ENCODE measurements at places on chromosomes 6 and 20.

GRCh38 chr6:105204331-105204730 lies 24.5 kb upstream of the POPDC3 start:
- DNase-seq: no peak

- DNase-seq: no peak
Observed at GRCh38 chr6:11535801-11536230, 1.7 kb upstream of the TMEM170B start.

GRCh38 chr6:38114976-38115625 lies 295.6 kb downstream of the ZFAND3 start:
- DNase-seq: no peak

- DNase-seq: no peak
Observed at GRCh38 chr20:4299773-4300172, 284.4 kb upstream of the RNF24 start.

DNA sequence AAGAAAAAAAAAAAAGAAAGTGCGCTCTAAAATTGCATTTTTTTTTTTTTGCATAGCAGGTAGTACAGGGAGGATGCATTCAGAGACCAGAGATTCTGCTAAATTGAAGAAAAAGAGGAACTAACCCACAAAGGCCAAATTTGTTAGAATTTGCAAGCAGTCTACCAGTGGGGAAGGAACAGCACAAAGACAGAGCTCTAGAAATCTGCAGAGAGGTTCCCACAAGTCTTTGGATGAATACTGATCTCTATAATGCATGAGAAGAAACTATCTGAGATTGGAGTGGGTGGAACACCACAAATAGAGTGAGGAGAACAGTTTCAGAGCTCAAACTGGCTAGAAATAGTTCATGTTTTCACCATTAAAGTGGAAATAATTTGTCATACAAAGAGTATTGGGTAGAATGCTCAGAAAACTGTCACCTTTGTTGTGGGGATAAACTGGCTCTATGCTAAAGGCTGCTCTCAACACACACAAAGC lies 79.6 kb upstream of the AHI1 start:
- no peak for DNase-seq

DNA sequence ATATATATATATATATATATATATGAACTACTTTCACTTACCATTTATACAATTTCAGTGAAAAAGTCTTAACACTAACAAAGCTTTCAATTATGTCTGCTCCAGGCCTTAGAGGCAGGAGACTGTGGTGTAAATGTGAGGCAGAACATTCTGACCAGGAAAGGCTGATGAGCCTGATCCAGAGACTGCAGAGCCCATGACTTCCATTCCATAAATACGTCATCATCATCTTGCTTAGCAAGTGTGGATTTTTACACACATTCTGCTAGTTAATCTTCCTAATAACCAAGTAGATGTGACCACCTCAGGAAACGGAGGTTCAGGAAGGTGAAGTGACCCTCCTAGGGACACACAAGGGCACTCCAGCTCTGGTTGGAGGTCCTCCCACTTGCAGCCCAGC lies 14.9 kb downstream of the TRERF1 start:
- DNase-seq: no peak

GRCh38 chr6:31483392-31483791 lies 14.6 kb upstream of the MICB start:
- no peak for DNase-seq

DNA sequence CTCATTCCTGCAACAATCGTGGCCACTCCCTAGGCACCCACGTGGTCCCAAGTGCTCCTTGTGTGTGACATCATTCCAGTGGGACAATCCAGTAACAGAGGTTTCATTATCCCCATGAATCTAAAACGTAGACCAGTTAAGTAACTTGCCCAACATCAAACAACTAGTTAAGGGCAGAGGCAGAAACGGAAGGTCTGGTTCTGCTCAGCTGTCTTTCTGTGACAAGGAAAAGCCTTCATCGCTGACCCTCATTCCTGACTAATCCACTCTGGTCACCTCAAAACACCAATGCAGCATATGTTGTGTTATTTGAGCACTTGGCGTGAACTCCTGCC lies 261.4 kb upstream of the JARID2 start:
- DNase-seq: no peak

GRCh38 chr6:81938991-81939732 lies 186.7 kb upstream of the TENT5A start:
- no peak for DNase-seq

DNA sequence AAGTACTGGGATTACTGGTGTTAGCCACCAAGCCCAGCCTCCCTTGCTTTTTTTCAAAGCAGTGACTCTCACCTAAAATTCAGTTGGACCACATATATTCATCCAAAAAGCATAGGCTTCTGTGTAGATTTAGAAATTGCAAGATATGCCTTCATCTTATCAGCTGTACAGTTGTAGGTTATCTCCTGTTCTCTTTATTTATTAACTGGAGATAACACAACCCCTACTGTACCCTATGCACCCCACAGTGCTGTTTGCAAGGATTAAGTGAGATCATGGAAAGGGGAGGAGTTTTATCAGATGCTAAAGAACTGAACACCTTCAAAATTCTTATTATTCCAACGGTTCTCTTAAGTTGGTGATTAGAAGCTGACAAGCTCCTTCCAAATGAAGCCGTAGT lies 164.4 kb upstream of the JARID2 start:
- no peak for DNase-seq

- no peak for DNase-seq
Observed at GRCh38 chr6:135464634-135465033, 32.9 kb downstream of the AHI1 start.

- DNase-seq: no peak
Observed at GRCh38 chr20:33277471-33278441, 5.3 kb upstream of the BPIFB1 start.

GRCh38 chr20:6504826-6505225 lies 262.7 kb upstream of the BMP2 start:
- DNase-seq: no peak

GRCh38 chr20:48803176-48804053 lies 24.4 kb downstream of the PREX1 start:
- DNase-seq: no peak

DNA sequence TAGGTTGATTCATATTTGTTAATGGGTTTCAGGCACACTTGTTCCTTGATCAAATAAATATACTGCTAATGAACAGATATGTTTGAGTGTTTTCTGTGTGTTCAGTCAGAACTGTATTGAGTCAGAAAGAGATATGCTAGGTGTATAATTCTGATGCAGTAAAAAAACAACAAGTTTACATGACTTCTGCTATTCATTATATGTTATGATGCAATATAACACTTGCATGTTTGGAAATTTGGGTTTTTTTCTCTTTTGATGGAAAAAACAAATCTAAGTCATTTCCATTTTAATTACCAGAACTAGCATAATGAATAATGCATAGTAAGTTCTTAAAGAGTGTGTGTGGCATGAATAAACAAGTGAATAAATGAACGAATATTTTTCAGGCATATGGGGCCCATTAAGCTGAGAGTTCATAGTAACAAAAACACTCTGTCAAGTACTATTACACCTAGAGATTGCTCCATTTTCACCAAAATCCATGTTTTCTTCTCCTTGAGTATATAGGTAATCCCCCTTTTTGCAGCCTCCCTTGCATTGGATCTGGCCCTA lies 208.3 kb upstream of the NT5E start:
- DNase-seq: no peak

GRCh38 chr20:36916199-36916598 lies 35.3 kb downstream of the SAMHD1 start:
- DNase-seq: no peak

GRCh38 chr6:10550764-10551163 lies 29.6 kb downstream of the GCNT2 start:
- DNase-seq: no peak

DNA sequence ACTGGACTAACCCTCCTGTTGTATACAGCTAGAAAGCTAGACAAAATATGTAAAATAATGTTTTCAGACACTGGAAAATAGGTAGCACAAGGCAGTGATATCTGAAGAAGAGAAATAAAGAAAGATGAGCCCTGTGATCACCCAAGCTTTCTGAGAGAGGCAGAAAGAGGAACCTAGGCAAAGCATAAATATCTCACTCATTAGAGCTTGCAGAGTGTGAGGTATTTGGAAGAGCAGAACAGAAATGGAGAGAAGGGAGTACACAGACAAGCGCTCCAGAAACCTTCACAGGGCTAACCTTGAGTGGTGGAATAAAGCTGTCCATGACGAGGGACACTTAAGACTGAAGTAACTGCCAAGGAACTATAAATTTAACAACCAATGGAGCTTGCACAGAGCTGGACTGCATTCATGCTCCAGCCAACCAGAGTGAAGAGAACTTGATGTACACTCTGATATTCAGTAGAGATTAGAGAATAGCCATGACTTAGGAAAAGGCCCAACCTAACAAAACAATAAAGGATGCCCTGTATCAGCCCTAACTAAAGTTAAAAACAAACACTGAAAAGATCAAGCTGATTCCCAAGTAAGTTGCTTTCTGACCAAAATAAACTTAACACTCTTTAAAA lies 280.9 kb upstream of the STXBP5 start:
- DNase-seq: no peak

DNA sequence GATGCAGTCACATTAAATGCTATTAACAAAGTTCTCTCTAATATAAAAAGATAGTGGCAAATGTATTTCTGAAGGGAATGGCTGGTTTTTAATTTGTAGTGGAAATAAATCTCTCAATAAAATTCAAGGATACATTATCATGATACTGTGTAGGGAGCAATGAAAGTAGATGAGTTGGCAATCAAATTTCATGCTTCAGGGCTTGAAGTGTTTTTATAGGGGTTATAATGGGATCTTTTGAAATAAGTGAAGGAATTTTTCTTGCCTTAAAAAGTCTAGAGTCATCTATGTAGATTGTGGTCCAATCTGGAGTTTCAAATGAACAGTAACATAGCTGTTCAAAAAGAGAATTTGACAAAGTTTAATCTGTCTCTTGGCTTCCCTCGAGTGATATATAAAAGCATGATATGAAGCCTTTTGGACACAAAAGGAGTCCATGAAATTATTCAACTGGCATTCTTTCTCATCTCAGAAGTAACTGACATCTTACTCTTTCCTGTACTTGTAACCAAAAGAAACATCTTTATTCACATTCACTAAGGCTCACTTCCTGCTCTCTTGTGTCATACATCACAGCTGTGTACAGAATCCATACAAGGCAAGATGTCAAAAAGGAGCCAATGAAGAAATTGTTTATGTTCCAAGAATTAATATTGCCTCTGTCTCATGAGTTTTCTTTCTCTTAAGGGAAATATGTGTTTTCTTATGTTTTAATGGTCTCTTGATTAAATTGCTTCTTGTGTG lies 591.0 kb upstream of the GJE1 start:
- no peak for DNase-seq

- no peak for DNase-seq
Observed at GRCh38 chr6:52190409-52190808, 4.2 kb downstream of the IL17A start.

GRCh38 chr20:64133951-64134407 lies 26.6 kb upstream of the NPBWR2 start:
- DNase-seq: no peak

GRCh38 chr20:38222231-38222922 lies 38.2 kb downstream of the KIAA1755 start:
- no peak for DNase-seq

DNA sequence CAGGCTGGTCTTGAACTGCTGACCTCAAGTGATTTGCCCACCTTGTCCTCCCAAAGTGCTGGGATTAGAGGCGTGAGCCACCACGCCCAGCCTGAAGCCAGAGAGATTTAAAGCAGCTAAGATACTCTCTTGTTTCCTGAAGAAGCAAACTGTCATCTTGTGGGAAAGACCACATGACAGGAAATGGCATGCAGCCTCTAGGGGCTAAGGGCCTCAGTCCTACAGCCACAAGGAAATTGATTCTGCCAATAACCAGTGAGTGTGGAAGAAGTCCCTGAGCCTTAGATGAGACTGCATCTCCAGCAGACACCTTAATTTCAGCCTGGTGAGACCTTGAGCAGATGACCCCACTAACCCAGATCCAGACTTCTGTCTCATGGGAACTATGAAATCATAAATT lies 40.9 kb downstream of the KIZ start:
- no peak for DNase-seq

DNA sequence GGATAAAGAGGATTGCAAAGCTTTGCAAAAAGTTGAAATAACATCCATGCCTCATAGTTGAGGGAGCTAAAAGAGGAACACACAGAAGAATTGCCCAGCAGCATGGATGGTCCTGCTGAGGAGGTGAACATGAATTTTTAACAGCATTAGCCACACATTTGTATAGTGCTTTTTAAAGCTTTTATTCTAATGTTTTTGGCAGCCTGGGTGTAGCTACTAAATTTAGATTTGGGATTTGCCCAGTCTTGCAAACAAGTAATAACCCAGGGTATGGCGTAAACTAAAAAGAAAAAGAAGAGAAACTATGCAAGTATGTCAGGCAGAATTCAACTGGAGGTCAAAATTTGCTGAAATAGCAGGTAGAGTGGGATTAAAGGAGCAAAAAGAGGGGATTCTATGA lies 75.1 kb upstream of the PTPRK start:
- no peak for DNase-seq

- DNase-seq: no peak
Observed at GRCh38 chr6:157520117-157520406, 139.1 kb downstream of the ZDHHC14 start.

GRCh38 chr6:84061174-84061573 lies 27.6 kb downstream of the MRAP2 start:
- no peak for DNase-seq

DNA sequence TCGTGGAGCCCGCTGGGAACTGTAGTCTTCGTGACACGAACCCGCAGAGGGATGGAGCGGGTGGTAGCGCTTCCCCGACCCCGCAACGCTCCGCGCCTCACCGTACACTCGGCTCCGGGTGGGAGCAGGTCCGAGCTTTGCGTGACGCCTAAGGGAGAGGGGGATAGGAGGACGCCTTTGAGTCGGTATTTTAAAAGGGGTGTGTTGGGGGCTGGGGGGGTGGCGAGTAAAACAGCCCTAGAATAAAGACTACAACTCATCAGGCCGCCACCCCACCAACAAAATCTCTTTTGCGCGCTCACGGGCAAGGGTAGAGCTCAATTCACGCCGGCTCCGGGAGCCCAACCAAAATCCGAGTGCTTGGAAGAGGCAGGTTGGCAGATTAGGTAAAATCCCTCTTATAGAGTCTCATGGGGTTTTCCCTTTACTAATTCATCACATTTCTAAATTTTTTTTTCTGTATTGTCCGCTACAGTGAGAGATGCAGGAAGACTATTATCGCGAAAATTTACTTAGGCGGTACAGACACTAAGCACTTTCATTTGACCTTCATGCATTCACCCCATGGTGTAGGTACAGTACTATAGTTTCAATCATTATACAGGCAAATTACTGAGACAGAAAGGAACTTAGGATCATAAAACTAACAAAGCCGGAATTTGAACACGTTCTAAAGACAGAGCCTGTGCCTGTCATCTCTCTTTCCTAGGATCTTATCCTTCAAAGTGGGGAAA lies 706 bp upstream of the SNX14 start:
- no peak for DNase-seq

DNA sequence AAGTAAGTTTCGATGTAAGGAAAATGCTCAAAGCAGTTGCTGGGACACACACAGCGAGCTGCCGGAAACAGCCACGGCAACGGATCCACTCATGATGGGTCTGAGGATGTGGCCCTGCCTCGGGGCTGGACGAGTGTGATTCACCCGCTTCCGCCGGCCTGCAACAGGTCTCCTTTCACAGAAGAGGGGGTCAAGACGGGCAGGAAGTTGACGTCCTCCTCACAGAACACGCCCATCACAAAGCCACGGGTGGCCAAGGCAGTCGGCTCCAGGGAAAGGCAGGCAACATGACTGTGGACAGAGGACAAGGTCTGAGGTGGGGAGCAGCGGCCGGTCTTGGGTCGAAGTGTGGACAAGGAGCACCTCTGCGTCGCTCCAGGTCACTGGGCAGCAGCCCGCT lies 29.9 kb upstream of the SMOC2 start:
- DNase-seq: no peak

GRCh38 chr6:33430991-33431879 lies 11.4 kb downstream of the SYNGAP1 start:
- DNase-seq: no peak

All from NCI-H2081 treated with DMSO at 0.1 percent for 48 hours (cell line).